Endothelial cell of umbilical vein (primary cell): ENCODE measurements at places on chromosomes 4 and X. TPM values are rescaled to one million over a fixed set of nuclear protein-coding genes. Genes with fewer than 3 reads are reported as not detected.

PDCL2 gene
- not detected in 2 replicates for total RNA-seq

MAGEA2B gene
- not detected in 2 replicates for total RNA-seq

ACOT9 gene
- total RNA-seq, result 83.1 and 88.5 TPM in 2 replicates

KCNIP4 gene
- not detected in 2 replicates for total RNA-seq

PPEF2 gene
- total RNA-seq, result not detected in 2 replicates

VEGFD gene
- total RNA-seq, result 0.64 and 0.67 TPM in 2 replicates

C4orf51 gene
- not detected in 2 replicates for total RNA-seq

RIPPLY1 gene
- total RNA-seq, result not detected in 2 replicates

TMSB15C gene
- total RNA-seq, result 6.9 and 7.0 TPM in 2 replicates

ESX1 gene
- total RNA-seq, result not detected in 2 replicates

FAM50A gene
- 111 and 123 TPM in 2 replicates for total RNA-seq

PNMA6F gene
- total RNA-seq, result not detected in 2 replicates

SH3RF1 gene
- 24.3 and 24.9 TPM in 2 replicates for total RNA-seq

OPRPN gene
- total RNA-seq, result not detected in 2 replicates

UGT8 gene
- 0.11 and 0.14 TPM in 2 replicates for total RNA-seq

DRD5 gene
- not detected in 2 replicates for total RNA-seq

RAI2 gene
- 0.25 and 0.91 TPM in 2 replicates for total RNA-seq

TCP11X2 gene
- total RNA-seq, result not detected in 2 replicates

DOCK11 gene
- total RNA-seq, result 0.58 and 0.86 TPM in 2 replicates

YY2 gene
- total RNA-seq, result 2.4 and 3.0 TPM in 2 replicates

PF4V1 gene
- not detected in 2 replicates for total RNA-seq

DNA sequence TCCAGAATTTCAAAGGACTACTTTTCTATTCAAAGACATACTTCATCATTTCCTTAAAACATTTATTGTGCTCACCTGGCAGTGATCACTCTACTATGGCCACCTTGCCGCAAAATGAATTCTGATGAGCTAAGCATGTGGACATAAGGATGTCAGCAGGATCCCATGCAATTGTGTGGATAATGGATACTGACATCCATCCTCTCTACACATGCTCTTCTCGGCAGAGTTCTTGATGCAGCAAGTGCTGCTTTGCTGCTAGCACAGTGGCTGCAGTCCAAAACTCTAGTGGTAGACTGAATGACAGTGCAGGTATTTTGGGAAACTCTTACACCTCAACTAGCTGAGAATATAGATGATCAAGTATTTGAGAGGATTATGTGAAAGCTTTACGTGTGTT is 168.0 kb downstream of the BANK1 start:
- no peak for DNase-seq

GRCh38 chr4:85756938-85757337 is 282.0 kb downstream of the ARHGAP24 start:
- peak; percentile 68 for DNase-seq

- no peak for DNase-seq
These were observed 738.2 kb downstream of the ARAP2 start for GRCh38 chr4:35506161-35506560.

DNA sequence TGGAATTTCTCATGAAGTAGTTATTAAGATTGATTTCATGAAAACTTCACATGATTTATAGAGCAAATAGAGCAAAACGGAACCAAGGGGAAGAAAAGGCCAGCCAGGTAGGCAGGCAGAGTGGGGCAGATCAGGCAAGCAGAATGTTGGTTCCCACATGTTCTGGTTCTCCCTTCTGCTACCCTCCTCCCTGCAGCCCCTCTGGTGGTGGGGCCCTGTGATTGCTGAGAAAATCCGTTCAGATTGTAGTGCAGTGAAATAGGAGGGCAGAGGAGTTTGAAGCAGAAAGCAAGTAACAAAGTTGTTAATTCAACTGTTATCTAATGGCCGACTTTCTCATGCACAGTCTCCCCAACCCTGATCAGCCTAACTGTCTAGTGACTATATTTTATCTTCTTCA is 185.3 kb downstream of the MID1IP1 start:
- DNase-seq, result no peak

DNA sequence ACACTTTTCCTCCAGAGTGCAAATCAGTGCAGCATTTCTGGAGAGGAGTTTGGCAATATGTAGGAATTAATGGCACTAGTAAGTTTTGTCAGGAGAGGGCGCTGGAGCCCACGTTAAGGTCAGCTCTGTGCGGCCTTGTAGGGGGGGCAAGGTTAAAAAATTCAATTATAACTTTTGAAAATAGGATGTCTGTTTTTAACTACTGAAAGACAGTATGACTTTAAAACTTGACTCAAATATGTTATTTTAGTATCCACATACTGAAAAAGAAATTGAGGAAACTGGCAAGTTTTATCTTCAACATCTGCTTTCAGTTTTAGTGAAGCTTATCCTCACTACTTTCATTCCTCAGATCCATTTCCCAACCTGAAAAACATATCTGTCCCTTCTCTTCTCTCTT is 30.9 kb upstream of the HSD17B13 start:
- DNase-seq, result peak; percentile 67

DNA sequence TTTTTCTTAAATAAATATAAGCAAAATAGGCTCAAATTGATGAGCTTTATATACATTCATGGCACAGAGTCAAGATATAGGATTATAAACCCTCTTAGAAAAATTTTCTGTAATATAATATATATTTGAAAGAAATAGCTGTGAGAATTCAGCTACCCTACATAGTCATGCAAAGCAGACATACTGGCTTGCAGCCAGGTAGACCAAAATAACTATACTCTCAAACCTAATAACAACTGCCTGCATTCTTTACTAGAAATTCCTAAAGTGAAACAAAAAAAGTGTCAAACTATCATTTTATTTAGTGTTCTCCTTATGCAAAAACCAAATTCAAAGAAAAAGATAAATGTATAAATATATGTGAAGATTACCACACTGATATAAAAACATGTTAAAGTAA is 1390.2 kb downstream of the C4orf33 start:
- DNase-seq, result peak; percentile 5

GRCh38 chrX:136767104-136767941 is 13.4 kb downstream of the ARHGEF6 start:
- DNase-seq, result peak; percentile 45

DNA sequence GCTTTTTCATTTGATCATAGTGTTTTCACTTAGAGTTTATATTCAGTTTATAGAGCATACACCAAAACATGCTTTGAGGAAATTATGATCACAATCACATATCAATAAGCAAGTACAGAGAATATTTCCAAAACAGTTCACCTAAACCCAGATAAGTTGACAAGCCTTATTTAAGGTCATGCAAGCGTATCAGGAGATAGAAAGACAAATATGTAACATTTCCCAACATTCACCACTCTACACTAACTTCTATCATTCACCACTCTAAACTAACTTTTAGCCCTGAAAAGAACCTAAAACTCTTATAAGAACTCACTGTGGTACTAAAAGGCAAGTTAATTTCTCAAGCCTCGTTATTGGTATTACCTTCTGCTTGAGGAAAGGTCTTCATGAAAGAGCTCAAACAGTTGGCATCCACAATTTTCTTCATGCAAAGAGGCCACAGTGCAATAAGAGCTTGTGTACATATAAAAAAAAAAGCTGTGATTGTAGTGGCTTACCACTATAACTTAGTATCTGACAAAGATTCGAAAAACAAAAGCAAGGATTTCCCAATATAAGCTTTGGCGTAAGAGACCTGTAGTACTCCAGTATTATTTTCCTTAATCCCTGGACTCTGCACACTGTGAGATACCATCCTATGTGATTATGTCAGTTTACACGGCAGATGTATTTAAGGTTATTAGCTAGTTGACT is 903.3 kb downstream of the STIM2 start:
- DNase-seq, result no peak

- no peak for DNase-seq
These were observed 8.8 kb downstream of the EPHA5 start for GRCh38 chr4:65661471-65661870.

DNA sequence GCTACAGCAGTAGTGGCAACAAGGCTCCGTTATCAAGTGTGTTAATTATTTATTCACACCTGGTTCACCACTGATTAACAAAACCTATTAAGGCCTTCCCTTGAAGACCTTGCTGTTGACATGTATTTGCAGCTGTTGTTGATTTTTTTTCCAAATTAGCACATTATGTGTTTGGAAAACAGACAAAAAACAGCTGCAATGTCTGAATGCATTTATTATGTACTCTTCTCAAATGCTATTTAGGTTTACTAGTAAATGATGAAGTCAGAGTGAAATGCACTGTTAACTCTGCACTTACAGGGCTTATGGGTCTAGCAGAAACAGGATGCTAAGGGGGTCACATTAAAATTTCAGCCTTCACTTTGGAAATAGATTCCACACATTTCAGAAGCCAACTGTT is 99.5 kb upstream of the PCDH7 start:
- no peak for DNase-seq

DNA sequence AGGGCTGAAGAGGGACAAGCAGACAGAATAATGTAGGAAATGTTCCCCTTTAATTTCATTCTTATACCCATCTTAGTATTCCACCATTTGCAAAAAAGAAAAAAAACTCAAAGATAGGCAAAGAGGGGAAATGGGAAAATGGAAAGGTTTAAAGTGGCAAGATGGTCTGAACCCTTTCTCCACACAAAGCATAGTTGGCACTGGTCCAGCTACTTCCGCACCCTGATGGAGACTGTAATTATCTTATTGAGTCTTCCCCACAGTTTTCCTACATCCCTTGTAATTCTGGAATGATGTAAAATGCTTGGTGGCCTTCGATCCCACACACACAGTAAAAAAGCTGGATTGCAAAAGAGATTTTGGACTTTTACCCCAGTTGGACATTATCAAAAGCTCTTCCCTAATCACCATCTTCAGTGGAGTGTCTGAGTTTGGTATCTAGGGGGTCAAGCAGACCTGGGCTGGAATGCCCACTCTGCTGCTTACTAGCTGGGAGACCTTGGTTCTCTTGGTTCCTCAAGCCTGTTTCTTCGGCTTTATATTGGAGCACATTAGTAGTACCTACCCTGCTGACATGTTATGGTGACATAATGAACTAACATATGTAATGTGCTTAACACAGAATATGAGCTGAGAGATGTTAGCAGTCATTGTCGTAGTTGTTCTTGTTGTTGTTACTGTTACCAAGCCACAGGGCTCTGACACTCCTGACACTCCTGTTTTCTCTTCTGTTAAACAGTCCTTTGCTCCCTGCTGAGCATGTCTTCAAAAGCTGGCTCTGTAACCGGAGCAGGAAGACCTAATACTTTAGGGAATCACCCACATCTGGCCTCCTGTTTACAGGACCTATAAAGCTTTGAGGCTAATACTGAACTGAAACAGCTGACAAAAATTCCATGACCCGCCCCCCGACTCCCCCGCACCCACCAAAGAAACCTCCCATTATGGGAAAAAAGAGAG is 4.7 kb downstream of the SRPX2 start:
- DNase-seq, result peak; percentile 58

DNA sequence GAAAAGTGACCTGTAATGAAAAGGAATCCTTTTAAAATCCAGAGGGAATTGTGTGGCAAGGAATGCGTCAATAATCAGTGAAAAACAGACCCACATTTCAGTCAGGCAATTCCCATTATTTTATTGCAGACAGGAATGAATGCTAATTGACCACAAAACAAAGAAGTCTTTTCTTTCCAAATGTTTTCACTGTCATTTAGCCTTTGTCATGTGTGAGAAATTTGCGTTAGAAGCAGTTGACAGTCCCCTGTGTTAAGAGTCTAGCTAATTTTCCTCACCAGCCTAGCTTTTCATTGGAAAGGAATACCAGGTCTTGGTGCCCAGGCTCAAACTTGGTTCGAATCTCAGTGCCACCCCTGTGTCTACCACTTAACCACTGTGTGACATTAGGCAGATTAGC is 83.4 kb downstream of the KIT start:
- DNase-seq, result no peak

- DNase-seq, result no peak
These were observed 47.5 kb upstream of the BCOR start for GRCh38 chrX:40145001-40145922.

DNA sequence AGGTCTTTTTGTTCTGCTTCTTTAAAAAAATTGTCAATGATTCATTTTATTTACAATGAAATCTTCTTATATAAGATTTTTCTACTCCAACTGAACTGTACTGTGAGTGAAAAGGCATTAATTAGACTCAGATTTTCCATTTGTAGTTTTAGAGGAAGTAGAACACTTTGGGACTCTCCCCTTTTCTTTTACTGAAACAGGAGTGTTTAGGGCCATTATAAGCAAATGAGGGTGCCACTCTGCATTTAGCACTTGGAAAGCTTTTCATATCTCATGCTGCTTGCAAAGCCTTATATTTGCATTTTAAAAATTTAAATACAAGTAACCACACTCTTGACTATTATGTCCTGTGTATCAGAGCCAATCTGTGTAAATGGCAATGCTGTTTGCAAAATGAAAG is 584.3 kb downstream of the KLHL13 start:
- no peak for DNase-seq

- no peak for DNase-seq
These were observed 141.6 kb downstream of the IL1RAPL2 start for GRCh38 chrX:104707572-104707971.

GRCh38 chrX:30593440-30594200 is 16.1 kb upstream of the TASL start:
- DNase-seq, result no peak

- no peak for DNase-seq
These were observed 523.0 kb downstream of the SPRY1 start for GRCh38 chr4:123919576-123920098.

- no peak for DNase-seq
These were observed 758 bp downstream of the SCFD2 start for GRCh38 chr4:53365121-53365485.

- no peak for DNase-seq
These were observed 36.4 kb downstream of the CCNQ start for GRCh38 chrX:153562546-153562945.

GRCh38 chr4:163548481-163549243 is 54.2 kb downstream of the TMA16 start:
- peak; percentile 58 for DNase-seq

GRCh38 chr4:123659730-123660129 is 263.1 kb downstream of the SPRY1 start:
- peak; percentile 37 for DNase-seq

- DNase-seq, result no peak
These were observed 96.5 kb downstream of the CHRDL1 start for GRCh38 chrX:110699109-110699508.

- no peak for DNase-seq
These were observed 64.6 kb upstream of the ENPP6 start for GRCh38 chr4:184282251-184282713.

- no peak for DNase-seq
These were observed 79.7 kb upstream of the BANK1 start for GRCh38 chr4:101710806-101711205.

GRCh38 chr4:185128272-185129119 is 14.6 kb upstream of the SLC25A4 start:
- peak; percentile 18 for DNase-seq

GRCh38 chr4:14916554-14917297 is 85.6 kb upstream of the CPEB2 start:
- no peak for DNase-seq

DNA sequence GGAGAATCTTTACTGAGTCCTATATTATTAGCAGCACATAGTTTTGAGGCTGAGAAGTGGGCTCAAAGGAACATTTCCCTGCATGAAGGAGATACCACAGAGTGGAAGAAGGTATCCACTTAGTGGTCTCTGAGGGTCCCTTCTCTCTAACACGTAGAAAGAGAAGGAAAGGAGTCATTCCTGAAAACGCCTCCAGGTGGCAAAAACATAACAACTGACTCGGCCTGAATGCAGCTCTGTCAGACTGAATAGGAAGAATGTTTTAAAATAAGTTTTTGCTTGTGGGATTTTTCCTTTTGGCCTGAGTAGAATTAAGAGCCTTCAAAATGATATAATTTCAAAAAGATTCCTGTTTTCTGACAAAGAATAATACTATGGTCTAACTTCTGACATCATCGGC is 23.3 kb downstream of the RPGR start:
- DNase-seq, result peak; percentile 60
